Naive B cell (primary cell): ENCODE measurements at places on chromosomes 4 and X.

DNA sequence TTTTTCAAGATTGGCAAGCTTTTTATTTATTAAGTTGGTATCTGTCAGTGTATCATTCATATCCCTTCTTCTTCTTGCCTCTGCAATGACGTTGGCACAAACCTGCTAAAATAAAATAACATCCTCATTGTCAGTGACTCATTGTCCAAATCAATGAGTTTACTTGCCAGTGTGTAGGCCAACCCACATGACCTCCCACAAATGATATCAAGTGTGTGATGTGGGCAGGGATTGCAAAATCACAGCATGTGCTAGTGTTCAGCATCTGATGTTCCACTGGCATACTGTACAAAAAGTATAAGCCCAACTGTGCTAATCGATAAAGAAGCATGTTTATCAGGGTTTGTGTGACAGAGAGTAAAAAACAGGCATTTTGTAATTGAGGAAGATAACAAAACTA lies 25.5 kb downstream of the GPAT3 start:
- DNase-seq: no peak

GRCh38 chr4:146577111-146577510 lies 55.4 kb upstream of the SLC10A7 start:
- no peak for DNase-seq

GRCh38 chrX:39398963-39399261 lies 597.7 kb downstream of the MID1IP1 start:
- DNase-seq: no peak

- DNase-seq: no peak
Measured at GRCh38 chr4:118969359-118969758, 80.7 kb downstream of the SYNPO2 start.

- DNase-seq: no peak
Measured at GRCh38 chrX:94400488-94400887, 726.5 kb downstream of the FAM133A start.

DNA sequence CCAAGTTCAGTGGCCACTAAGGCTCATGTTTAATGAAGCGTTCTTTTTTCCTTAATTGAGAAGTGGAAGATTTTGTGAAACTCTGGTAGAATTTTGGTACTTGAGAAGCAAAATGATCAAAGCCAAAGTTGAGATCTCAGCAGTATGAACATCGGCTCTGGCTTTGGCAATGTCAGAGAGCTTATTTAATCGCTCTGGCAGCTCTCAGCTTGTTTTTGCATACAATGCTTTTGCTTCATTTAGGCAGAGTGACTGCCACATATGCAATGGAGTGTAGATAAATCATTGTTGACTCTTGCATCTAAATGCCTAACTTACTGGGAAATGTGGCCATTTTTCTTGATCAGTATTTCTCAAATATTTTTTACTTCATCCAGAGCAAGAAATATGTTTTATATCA lies 135.7 kb downstream of the AASDH start:
- DNase-seq: no peak

DNA sequence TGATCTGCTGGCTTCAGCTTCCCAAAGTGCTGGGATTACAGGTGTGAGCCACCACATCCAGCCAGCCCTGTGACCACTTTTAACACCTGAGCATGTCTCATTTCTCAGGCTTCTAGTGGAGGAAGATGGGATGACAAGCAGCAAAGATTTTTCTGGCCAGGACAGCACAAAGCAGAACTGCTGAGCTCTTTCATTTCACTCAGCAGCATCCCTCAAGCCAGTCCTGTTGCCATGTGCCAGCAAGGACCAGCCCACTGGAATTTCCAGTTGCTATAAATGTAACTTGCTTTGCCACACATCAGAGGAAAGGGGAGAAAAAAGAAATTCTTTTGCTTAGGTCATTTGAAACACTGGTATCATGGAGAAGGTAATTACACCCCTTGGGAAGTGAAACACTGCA lies 75.9 kb downstream of the SLC9A7 start:
- DNase-seq: no peak

DNA sequence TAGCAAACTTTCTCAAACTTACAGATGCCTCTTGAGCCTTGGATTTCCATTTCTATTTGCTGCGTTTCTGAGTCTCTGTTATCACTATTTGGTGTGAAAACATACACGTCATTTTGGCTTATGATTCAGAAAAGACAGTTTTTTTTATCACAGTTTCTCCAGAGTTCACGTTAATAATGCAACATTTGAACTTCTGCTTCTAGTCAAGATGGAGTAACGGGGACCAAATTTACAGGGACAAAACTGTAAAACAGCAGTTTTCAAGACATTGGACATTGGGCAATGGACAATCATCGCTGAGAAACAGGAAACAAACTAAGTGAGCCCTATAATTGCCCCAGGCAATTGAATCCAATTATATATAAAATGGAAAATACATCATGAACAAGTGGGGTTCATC lies 36.2 kb upstream of the TASL start:
- DNase-seq: no peak

GRCh38 chr4:172055046-172055445 lies 241.8 kb downstream of the GALNTL6 start:
- DNase-seq: no peak

DNA sequence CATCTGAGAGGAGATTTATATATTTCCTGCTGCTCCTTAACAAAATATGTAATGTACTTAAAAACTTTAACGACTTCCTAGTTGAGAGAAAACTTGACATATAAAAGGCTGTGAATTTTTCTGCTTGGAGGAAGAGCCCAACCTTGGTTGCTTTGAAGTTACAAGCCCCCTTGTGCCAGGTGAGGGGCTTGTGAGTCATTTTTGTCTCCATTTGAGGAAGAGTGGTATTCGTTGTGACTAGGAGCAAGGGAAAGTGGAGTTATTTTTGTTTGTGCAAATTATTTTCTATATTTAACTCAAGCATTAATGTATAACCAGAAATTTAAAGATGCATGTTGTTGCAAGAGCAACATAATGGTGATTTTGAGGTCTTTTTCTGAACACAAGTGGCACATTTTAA lies 99.0 kb upstream of the DDX3X start:
- no peak for DNase-seq

GRCh38 chr4:25050370-25051078 lies 19.8 kb upstream of the LGI2 start:
- DNase-seq: no peak

GRCh38 chr4:13522282-13523104 lies 21.8 kb downstream of the NKX3-2 start:
- no peak for DNase-seq

- no peak for DNase-seq
Measured at GRCh38 chr4:186342582-186342981, 76.6 kb downstream of the F11 start.
